H1 (cell line): ENCODE measurements at places on chromosomes 7 and 10.

- no peak for DNase-seq
Measured at GRCh38 chr10:33666686-33667480, 332.4 kb upstream of the NRP1 start.

- no peak for DNase-seq
Measured at GRCh38 chr7:138878856-138879255, 80.9 kb upstream of the ATP6V0A4 start.

- DNase-seq: no peak
Measured at GRCh38 chr10:128064108-128064969, 61.9 kb downstream of the MKI67 start.

DNA sequence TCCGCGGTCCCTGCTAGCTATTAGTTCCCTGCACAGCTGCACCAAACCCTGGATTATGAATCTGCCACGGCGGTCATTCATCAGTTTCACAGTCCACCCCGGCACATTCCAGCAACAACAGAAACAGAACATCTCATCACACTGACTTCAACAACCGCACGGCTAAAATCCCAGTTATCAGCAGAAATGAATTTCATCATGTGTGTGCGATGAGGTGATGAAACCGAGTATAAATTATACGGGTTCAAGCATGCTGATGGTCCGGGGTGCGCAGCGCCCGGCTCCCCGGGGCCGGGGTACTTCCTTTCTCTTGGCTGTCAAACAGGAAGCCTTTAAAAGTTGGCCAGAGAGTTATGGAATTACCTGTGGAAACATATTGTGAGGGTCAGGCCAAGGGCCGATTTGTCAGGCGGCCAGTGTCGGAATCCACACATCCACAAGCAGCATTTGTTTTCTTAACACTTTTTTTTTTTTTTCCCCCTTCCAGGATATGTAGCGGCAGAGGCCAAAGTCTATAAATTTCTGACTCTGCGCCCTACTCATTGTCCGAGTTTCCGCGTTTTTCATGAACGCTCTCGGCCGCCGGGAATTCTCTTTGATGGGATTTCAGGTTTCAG lies 420.9 kb upstream of the MGMT start:
- DNase-seq: no peak

DNA sequence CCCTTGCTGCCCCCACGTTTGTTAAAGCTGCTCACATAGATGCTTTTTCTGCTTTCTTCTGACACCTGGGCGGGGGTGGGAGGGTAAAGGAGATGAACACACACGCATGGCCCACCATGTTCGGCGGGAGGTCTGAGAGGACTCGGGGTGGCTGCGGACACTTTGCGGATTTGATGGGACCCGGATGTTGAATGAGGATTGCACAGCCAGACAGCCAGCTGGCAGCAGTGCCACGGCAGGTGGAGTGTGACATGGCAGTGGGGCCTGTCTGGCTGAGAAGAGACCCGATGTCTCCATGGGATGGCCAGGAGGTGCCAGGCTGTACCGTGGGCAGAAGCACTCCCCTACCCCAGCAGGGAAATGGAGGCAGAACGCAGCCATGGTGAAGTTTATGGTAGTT lies 31.2 kb downstream of the PPP2R2D start:
- no peak for DNase-seq

DNA sequence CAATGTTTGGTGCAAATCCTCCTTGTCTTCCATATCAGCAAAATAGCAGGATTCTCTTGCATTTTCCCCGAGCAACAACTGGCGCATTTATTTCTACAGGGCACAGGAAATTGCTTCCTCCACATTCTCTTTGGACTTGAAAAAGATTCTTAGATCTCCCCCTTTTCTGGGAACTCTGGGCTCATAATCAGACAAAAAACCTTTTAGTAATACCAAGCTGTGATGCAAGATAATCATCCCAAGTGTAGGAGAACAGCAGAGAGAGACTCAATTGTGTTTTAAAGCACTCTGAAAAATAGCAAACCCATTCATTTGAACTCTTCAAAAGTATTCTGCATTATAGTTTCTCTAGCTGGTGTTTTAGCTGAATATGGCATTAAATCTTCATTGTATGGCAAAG lies 419.6 kb upstream of the NPVF start:
- DNase-seq: no peak

- DNase-seq: no peak
Measured at GRCh38 chr7:87110778-87111177, 41.5 kb upstream of the DMTF1 start.

DNA sequence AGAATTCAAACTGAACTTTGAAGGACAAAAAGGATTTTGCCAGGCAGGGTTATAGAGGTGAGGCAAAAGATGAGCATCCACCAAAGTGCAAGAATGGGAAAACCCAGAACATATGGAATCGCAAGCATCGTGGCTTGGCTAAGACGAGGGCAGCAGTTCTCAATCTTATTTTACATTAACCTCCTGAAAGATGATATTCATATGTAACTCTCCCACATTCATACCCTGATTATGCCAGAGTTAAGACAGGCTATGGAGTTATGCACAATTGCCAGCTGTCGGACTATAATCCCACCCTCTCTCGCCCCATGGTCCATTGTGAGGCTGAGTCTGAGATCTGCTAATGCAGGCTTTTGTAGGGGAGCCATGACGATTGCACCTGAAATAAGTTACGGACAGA lies 21.2 kb upstream of the ASAH2 start:
- no peak for DNase-seq

DNA sequence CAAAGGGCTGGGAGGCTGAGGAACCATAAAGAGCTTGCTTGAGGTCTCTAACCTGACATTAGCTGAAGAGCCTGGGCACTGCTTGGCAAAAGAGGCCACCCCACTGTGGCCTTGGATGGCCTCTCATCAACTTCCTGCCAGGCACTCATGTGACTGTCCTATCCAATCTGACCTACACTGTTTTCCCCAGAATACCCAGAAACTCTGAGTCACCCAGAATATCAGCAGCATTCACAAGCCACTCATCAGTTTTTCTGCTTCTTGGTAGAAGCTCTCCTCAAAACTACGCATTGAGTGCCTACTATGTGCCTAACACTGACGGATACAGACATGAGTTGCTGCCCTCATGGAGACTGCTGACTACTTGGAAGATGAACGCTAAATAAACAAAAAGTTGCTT lies 4.1 kb upstream of the NT5C2 start:
- DNase-seq: no peak

DNA sequence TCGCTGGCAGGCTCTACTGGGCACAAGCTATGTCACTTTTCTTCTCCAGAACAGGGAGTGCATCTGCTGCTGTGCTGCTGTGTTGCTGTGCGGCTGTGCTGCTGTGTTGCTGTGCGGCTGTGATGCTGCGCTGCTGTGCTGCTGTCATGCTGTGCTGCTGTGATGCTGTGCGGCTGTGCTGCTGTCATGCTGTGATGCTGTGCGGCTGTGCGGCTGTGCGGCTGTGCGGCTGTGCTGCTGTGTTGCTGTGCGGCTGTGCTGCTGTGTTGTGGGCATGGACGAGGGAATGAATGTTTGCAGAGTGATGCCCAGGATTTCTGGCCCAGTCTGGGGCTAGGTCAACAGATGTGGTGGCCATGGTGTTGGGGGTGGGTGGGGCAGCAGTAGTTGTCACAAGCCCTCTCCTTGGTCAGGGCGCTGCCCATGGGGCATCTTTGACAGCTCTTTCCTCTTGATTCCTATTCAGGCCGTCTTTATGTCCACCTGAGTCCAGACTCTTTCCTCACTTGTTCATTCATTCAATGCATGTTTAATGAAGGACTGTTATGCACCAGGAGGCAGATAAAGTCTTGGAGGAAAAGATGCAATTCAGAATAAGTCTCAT lies 55.6 kb downstream of the C10orf120 start:
- no peak for DNase-seq

DNA sequence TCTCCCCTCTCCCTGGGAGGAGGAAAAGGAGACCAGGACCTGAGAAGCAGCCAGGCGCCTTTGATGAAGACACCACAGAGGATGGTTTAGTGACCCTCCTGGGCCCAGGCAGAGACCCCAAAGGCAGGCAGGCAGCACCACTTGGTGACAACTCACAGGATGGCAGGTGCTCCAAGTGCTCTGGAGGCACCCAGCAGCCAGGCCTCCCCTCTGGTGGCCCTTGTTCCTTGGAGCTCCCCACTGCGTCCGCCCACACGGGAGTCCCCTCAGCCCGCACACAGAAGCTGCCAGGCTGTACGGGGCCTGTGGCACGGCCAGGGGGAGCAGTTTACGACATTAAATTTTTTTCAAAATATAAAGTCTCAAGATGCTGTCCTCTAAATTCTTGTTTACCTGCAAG lies 607.1 kb upstream of the FOXK1 start:
- no peak for DNase-seq

DNA sequence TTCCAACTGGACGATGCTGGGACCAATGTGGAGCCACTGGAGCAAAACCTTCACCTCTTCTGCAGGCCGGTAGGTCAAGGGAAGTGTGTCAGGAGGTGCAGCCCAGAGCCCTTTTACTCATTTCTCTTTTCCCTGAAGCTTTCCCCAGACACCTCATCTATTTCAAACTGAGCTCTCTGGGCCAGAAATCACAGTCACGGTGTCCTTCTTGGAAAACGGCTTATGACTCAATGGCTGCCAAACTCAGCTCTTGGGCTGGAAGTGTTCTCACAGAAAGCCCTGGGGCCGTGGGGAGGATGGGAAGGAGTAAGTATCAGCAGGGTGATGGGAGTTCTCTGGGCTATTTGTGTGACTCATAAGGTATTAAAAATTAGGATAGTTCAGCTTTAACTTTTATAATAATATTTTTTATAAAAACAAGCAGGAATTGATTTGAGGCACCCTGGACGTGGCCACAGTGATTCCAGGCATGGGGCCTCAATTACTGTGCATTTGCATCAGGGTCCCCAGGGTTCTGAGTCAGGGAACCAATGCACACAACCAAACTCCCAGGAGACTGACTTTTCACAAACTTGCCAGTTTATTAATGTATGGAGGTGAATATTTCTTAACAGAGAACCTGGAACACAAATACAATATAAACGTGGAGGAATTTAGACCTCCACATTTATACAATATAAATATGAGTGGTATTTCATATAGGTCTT lies 187.4 kb upstream of the TMEM72 start:
- DNase-seq: no peak

- DNase-seq: no peak
Measured at GRCh38 chr7:106112972-106113421, 885 bp upstream of the SYPL1 start.

- no peak for DNase-seq
Measured at GRCh38 chr7:134632937-134633540, 13.6 kb upstream of the BPGM start.

GRCh38 chr10:70319183-70319582 lies 35.4 kb upstream of the NPFFR1 start:
- no peak for DNase-seq

- no peak for DNase-seq
Measured at GRCh38 chr7:64889686-64890162, 13.3 kb upstream of the ZNF273 start.

- DNase-seq: no peak
Measured at GRCh38 chr7:22270371-22270770, 86.6 kb downstream of the RAPGEF5 start.

DNA sequence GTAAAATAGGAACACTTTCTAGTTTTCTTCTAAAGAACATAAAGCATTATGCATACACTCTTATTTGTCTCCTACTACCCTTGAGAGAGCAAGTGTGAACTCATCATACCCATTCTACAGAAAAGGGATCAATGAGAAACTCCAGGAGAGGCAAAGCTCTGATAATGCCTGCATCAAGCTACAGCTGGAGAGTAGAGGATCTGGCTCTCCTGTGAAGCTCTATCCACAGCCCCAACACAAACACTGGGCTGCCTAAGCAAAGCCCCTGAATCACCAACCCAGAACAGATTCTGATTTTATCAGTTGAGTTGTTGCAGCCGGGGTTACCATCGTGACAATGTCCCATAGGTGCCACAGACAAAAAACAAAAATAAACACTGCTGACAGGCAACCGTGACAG lies 74.9 kb downstream of the NUDCD3 start:
- DNase-seq: no peak

DNA sequence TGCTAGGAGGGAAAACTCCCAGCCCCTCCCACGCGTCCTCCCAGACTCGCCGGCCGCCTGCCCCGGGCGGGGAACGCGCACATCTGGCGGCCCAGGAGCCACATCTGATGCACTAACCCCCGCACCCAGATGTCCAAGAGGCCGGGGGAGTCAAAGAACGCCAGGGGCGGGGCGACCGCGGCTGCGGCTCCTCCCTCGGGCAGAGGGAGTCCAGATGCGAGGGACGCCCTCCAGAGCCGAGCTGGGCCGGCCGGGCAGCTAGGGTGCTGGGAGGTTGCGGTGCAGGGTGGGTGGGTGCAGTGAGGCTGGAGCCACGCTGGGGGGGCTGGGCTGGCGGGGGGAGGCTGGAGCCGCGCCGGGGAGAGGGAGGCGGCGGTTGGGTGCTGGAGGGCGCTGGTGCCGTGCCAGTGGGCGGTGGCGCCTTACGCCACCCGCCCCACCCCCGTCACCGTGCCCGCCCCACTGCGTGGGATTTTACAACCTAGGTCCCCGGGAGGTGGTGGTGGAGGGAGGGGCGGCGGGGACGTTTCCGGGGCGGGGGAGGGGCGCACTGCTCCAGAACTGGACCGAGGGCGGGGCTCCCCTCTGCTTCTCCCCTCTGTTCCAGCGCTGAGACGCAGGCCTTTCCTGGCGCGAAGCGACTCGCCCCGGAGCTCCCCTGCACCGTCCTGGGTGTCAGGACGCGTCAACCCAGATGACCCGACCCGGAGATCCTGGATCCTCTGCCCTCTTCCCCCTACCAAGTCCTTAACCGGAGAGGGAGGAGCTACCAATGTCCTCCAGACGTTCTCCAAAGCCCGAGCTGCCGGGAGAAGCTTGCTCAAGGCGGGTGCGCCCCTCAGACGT lies 109.1 kb downstream of the REEP3 start:
- DNase-seq: peak; percentile 65

GRCh38 chr10:132611986-132612385 lies 74.4 kb downstream of the INPP5A start:
- no peak for DNase-seq

DNA sequence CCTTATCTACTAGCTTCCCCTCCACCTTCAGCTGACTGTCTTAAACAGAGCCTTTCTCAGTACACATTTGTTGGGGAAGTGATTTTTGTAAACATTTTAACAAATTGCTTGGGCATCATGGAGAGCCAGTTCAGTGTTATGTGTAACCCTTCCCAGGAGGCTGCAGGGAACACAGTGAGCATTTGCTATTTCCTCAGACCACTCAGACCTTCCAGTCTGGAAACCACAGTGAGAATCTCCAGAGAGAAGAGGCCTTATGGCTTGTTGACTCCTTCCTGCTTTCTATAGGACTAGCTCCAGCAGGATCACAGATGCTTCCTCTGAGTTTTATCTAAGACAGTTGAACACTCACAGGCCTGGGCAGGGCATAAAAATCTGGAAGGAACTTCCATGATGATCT lies 409.8 kb upstream of the NPVF start:
- no peak for DNase-seq

DNA sequence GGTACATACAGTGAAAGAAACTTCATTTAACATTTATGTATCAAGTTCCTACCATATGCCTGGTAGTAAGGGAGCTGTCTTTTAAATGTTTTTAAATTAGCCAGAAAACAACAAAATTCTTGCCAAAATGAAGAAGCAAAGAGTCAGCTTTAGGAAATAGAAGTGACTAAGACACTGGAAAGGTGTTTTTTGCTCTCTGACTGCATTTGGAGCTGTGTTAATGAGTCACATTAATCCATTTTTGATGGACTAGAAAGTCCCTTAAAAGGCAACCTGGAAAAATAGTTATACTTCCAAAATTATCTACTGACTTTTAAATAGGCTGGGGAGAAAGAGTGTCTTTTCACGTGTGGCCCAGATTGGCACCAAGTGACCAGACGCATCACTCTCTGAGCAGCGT lies 3.9 kb upstream of the COL17A1 start:
- no peak for DNase-seq

- no peak for DNase-seq
Measured at GRCh38 chr7:105877736-105878135, 1.3 kb upstream of the ATXN7L1 start.

- DNase-seq: no peak
Measured at GRCh38 chr7:146433501-146433900, 316.9 kb downstream of the CNTNAP2 start.
